IPS DF 6.9 (cell line): ENCODE measurements at places on chromosomes 5 and 9.

DNA sequence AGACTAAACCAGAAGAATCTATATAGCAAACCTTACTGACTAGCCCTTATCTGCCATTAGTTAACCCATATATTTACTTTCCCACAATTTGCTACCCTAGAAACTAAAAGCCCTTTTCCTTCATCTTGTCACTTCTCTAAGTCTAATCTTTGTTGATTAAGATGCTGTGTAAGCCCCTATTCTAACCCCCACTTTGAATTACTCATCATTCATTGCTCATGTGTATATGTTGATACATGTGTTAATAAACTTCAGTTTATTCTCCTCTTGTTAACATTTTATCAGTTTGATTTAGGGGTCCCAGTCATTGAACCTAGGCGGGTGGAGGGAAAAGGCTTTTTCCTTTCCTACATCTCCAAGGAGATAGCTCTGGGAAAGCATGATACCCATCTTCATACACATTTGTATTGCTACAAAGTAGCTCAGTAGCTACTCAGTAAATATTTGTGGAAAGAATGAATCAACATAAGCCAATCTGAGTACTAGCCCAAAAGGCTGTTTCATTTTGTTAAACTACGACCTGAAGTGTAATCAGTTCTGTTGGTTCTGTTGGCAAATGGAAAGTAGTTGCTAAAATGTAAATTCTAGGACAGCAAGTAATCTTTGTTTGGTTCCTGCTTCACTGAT lies 35.1 kb upstream of the NDFIP1 start:
- no peaks in the 10 kb centered on the region for H3K27me3 ChIP-seq
- H3K36me3 ChIP-seq, result no peaks in the 10 kb centered on the region
- no peak overlapping the region for H3K27ac ChIP-seq
- no peaks in the 10 kb centered on the region for H3K4me1 ChIP-seq
- no peak for DNase-seq

GRCh38 chr9:128127990-128128835 lies 684 bp upstream of the PTGES2 start:
- peak; percentile 73 for DNase-seq
- H3K27ac ChIP-seq, result no peak overlapping the region
- H3K4me3 ChIP-seq, result peak overlapping the region; percentile 98
- H3K27me3 ChIP-seq, result no peaks in the 10 kb centered on the region
- peaks cover 3% of the 10 kb centered on the region; the same call in 1 of the 2 replicates for H3K4me1 ChIP-seq

DNA sequence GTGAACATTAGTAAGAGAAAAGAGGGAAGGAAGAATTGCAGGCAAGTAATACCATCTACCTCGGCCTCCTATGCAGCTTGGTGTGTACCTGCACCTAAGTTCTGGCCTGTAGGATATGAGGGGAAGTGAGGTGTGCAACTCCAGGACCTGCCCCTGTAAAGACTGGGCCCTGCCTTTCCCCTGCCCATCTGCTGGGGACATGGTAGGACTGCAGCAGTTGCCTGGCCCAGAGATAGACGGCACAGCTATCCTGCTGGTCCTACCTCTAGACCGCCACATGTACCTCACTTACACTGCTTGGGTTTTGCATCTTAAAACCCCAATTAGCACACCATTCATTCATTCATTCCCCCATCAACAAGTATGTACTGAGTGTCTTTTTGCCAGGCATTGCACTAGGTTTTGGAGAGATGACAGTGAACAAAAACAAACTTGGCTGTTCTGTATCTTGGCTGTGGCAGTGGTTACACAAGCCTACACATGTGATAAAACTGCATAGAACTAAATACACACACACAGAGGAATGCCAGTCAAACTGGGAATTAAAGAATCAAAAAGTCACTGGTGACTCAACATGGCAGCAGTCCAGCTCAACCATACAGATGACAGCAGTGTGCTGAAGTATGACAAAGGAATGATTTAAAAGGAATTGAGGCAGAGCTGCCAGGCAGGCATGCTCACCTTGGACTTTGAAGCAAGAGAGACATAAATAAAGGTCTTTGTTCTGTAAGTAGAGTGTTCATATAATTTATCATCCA lies 23.3 kb upstream of the MGAT1 start:
- DNase-seq, result no peak
- H3K4me3 ChIP-seq, result no peak overlapping the region
- H3K27me3 ChIP-seq, result peaks cover 4% of the 10 kb centered on the region; the same call in 1 of the 2 replicates
- H3K36me3 ChIP-seq, result no peaks in the 10 kb centered on the region

- peaks cover 3% of the 10 kb centered on the region; the same call in 1 of the 2 replicates for H3K4me1 ChIP-seq
Measured at GRCh38 chr5:140992828-140993227, 26.6 kb downstream of the PCDHAC2 start.

GRCh38 chr9:85004818-85005413 lies 335.4 kb downstream of the NTRK2 start:
- no peaks in the 10 kb centered on the region; the same call in 1 of the 2 replicates for H3K4me1 ChIP-seq
- H3K4me3 ChIP-seq, result no peak overlapping the region
- no peaks in the 10 kb centered on the region for H3K36me3 ChIP-seq

DNA sequence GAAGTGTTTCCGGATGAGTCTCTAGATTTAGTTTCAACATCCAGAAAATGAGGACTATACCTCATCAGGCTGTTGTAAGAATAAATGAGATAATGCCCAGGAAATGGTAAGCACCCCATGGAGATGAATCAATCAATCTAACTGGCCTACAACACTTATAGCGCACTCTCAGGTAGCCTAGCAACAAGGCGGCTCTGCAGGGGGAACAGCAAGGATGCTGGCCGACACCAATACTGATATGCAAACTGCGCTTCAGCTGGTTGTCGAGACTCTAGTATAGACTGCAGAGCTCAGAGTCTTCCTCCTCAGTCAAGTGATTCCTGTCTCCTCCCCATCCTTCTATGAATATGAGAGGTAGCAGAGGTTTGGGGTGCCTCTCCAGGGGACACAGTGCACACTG lies 218.8 kb upstream of the WWC1 start:
- H3K4me1 ChIP-seq, result no peaks in the 10 kb centered on the region
- no peak overlapping the region for H3K27ac ChIP-seq
- no peaks in the 10 kb centered on the region for H3K27me3 ChIP-seq
- H3K4me3 ChIP-seq, result no peak overlapping the region
- no peak for DNase-seq

- H3K27ac ChIP-seq, result no peak overlapping the region
- no peaks in the 10 kb centered on the region for H3K4me1 ChIP-seq
- H3K36me3 ChIP-seq, result no peaks in the 10 kb centered on the region; the same call in 1 of the 2 replicates
- DNase-seq, result no peak
- no peaks in the 10 kb centered on the region for H3K27me3 ChIP-seq
- H3K4me3 ChIP-seq, result no peak overlapping the region
Measured at GRCh38 chr9:33285502-33285901, 4.8 kb upstream of the NFX1 start.

DNA sequence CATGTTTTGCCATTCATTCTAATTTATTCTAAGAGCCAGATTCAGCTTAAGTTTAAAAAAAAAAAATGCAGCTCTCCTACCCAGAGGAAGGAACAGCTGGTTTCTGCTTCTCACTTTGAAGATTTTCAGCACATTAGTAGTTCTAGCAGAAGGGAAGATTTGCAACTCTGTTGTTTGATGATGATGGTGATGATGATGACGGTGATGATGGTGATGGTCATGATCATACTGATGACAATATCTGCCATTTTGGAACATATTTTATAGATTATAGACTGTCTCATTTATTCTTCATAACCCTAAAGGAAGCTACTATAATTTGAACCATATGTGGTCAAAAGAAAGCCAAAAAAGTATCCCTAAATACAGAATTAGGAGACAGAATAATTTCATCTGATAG lies 7.9 kb upstream of the MED10 start:
- no peak overlapping the region for H3K4me3 ChIP-seq
- no peaks in the 10 kb centered on the region for H3K36me3 ChIP-seq
- H3K27me3 ChIP-seq, result no peaks in the 10 kb centered on the region
- no peak overlapping the region for H3K27ac ChIP-seq
- DNase-seq, result no peak
- no peaks in the 10 kb centered on the region for H3K4me1 ChIP-seq

GRCh38 chr5:2205596-2206226 lies 323.0 kb upstream of the IRX4 start:
- no peak overlapping the region for H3K4me3 ChIP-seq
- H3K27me3 ChIP-seq, result no peaks in the 10 kb centered on the region
- DNase-seq, result no peak
- H3K36me3 ChIP-seq, result no peaks in the 10 kb centered on the region

DNA sequence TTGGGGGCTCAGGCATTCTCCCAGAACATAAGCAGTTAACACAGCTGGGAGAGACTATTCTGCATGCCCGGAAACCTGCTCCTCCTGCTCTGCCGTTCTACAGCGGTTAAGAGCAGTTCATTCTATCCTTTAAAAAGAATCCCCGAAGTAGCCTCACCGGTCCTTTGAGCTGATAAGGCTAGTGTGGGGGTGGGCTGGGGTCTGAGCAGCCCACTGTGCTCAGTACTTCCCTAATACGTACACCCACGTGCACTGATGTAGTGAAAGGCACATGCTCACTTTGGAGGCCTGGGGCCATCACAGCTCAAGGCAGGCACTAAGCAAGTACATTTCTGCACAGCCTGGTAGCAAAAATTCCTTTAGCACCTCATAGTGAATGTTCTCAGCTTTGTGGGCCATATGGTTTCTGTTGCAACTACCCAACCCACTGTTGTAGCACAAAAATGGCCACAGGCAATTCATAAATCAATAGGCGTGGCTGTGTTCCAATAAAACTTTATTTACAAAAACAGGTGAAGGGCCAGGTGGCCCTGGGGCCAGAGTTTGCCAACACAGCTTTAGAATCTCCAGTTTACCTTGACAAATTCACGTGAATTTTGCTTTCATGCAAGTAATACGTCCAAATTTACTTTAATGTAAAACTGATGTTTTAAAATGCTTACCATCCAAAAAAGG lies 136.4 kb downstream of the ZNF354C start:
- no peak overlapping the region for H3K27ac ChIP-seq
- H3K27me3 ChIP-seq, result no peaks in the 10 kb centered on the region
- H3K36me3 ChIP-seq, result no peaks in the 10 kb centered on the region
- DNase-seq, result no peak
- peaks cover 4% of the 10 kb centered on the region for H3K4me1 ChIP-seq
- H3K4me3 ChIP-seq, result no peak overlapping the region

DNA sequence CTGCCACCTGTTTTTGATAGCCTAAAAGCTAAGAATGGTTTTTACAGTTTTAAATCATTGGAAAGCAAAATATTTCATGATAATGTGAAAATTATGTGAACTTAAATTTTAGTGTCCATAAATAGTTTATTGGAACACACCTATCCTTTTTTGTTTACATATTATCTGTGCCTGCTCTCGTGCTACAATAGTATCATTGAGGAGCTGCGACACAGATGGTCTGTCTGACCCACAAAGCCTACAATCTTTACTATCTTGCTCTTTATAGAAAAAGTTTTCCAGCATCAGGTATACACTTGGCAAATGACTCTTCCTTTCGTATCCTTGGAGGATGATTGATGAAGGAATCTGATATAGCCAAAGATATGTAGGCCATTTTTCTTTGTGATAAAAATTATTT lies 40.2 kb downstream of the TTC1 start:
- H3K4me3 ChIP-seq, result no peak overlapping the region
- H3K27ac ChIP-seq, result no peak overlapping the region
- peaks cover 2% of the 10 kb centered on the region; the same call in 1 of the 2 replicates for H3K36me3 ChIP-seq
- H3K27me3 ChIP-seq, result no peaks in the 10 kb centered on the region
- no peak for DNase-seq
- no peaks in the 10 kb centered on the region; the same call in 1 of the 2 replicates for H3K4me1 ChIP-seq

GRCh38 chr5:43336159-43336558 lies 22.9 kb upstream of the HMGCS1 start:
- no peaks in the 10 kb centered on the region for H3K4me1 ChIP-seq
- no peak overlapping the region for H3K27ac ChIP-seq
- H3K36me3 ChIP-seq, result no peaks in the 10 kb centered on the region
- no peaks in the 10 kb centered on the region for H3K27me3 ChIP-seq
